ENCODE measurements at places on chromosomes 5 and 9. TPM values are rescaled to one million over a fixed set of nuclear protein-coding genes. Genes with fewer than 3 reads are reported as not detected.

GRCh38 chr5:81134066-81134465 is 99.1 kb upstream of the CKMT2 start:
- peak; percentile 27 for DNase-seq

PRDM9 gene
- total RNA-seq: not detected

DNA sequence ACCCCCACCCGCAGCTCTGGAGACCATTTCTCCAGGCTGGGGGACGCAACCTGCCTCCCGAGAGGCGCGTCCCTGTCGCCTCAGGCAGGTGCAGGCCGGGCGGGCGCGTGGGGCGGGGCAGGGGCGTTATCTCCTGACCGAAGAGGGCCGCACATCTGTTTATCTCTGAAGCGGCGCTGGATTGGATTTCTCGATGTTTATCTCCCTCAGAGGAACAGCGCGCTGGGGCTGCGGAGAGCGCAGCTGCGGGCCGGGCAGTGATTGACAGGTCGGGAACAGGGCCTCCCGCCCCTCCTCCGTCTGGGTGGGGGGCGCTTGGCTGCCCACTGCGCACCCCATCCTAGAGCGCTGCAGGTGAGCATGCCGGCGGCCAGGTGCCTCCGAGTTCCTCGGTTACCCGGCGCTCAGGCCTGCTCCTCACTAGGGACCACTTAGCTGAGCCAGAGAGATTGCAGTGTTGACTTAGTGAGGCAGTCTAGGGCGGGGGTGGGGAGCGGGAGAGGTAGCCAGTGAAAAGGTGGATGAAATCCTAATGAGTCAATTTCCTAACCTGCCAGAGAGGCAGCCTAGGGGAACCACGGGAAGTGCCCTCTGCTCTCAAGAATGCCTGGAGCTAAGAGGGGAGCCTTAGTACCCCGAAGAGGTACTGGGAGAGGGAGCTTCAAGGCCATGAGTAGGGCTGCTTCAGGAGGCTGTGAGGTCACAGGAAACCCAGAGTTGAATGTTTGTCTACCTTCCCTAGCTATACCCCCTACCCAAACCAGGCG is 39.6 kb upstream of the TIFAB start:
- DNase-seq: peak; percentile 29

- DNase-seq: no peak
Measured at GRCh38 chr9:132001567-132001966, 78.1 kb downstream of the MED27 start.

CTSV gene
- total RNA-seq: 11.2 TPM

LIFR gene
- 8.9 TPM for total RNA-seq

SLC25A25 gene
- 19.8 TPM for total RNA-seq

DNA sequence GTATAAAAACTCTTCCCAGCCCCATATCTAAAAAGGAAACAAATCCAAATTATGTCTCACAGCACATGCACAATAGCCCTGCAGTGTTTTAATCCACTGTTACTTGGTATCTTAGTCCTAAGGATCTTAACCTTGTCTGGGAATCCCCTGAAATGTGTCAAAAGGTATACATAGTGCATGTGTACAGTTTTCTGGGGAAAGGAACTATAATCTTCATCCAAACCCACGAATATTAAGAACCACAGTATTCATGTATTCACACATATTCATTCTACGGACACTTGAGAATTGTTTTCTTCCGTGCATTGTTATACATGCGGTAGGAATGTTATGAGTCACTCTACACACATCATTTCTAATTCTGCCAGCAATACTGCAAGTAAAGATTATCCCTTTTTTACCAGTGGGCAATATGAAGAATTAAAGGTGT is 47.8 kb upstream of the SNX2 start:
- DNase-seq: peak; percentile 61

DNA sequence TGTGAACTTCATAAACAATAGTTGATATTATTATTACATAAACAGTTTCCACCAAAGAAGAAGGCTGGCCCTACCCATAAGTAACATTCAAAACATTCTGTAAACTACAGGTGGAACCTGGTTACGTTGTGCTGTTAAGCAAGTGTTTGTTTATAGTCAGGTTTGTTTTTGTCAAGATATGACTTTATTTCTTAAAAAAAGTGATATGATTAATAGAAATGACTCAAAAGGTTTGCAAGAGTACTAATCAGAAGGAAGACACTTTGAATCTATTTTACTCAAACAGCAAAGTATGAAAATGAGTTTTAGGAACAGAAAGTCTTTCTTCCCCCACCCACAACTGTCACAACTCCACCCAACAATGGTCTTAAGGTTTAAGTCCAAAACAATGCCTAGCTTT is 220.8 kb downstream of the PLK2 start:
- DNase-seq: no peak

GRCh38 chr9:122099271-122099869 is 6.3 kb upstream of the TTLL11 start:
- DNase-seq: peak; percentile 76

DNA sequence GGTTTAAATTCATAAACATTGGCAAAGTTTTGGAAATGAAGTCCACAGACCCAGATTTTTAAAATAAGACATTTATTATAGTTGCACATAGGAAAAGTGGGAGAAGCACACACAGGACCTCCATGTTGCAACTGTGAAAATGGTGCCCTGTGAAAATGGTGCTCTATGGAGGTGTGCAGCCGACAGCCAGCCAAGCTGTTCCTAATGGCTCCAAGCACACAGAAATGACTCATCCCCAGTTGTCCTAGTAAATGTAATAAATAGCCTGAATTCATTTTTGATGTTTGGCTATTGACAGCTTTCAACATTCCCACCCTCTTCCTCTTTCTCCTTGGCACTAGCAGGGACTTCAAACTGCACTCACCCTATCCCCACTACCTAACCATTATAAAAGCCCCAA is 590.9 kb downstream of the CAAP1 start:
- peak; percentile 70 for DNase-seq

- DNase-seq: no peak
Measured at GRCh38 chr5:16776611-16777251, 159.4 kb downstream of the MYO10 start.

DNA sequence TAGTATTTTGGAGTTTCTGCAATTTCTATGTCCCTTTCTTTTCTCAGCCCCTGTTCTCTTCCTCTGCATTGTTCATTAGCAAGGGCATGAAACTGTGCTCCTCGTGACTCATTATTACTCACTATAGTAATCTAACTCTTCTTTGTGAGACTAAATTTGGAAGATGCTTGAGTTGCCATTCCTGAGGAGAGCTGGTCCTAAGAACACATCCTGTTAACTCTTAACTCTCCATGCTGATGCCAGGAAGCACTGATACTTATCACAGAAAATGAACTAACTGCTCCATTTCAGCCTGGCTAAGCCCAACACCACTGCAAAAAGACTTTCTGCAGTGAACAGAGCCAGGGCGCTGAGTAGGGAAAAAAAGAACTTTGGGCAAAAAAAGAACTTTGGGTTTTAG is 10.6 kb upstream of the CSNK1A1 start:
- peak; percentile 97 for DNase-seq

DNA sequence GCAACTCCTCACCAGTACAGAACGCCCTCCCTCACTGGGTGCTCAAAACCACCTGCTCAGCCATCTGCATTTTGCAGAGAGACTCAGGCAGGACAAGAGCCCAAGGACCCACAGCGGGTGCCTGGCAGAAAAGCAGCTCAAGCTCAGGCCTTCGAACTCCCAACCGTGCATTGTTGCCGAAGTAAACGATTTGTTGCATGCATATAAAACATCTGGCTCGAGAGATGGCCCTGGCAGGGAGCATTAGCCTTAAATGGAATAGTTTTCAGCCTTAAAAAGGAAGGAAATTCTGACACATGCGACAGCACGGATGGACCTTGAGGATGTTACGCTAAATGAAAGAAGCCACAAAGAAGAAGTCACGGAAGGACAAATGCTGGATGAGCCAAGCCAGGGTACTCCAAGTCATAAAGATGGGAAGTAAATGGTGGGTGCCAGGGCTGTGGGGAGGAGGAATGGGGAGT is 160.4 kb upstream of the PHYKPL start:
- DNase-seq: no peak

DNA sequence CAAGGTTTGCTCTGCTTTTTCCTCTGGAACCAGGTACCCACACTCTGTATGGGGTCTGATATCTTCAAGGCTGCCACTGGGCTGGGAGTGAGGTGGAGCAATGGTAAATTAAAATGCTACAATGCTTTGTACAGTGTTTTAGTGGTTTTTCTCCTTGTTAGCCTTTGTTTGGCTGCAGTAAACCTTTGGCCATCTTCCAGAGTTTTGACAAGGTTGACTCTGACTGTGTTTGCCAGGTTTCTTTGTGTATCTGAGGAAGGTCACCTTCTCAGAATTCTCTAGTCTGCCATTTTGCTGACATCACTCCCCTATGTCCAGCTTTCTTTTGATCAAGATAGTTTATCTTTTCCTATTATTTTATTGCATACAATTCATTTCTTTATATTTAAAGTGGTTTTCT is 11.2 kb downstream of the SPATA31D1 start:
- peak; percentile 5 for DNase-seq

COL5A1 gene
- total RNA-seq: 164 TPM

GRCh38 chr5:144950996-144951395 is 780.3 kb downstream of the KCTD16 start:
- no peak for DNase-seq

GRCh38 chr9:121645853-121646807 is 5.3 kb upstream of the DAB2IP start:
- no peak for DNase-seq

- DNase-seq: no peak
Measured at GRCh38 chr9:10396615-10397014, 216.2 kb downstream of the PTPRD start.

DNA sequence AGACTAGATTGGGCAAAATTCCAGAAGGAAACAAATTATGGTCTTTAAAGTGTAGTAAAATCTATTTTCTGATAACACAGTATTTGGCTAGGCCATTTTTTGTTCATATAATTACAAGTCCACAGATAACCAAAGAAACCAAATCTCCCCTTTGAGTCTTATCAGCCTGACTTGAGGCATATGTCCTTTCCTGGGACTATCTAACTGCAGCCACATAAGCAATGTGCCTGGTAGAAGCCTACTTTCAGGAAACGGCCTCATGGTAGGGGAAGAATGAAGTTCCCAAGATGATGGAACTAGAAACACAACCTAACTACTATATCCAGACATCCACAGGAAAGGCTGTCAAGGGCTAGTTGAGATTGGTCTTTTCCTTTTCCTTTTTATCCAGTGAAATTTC is 130.0 kb downstream of the PIK3R1 start:
- DNase-seq: no peak

TMC1 gene
- not detected for total RNA-seq

Data from M059J (cell line).